ENCODE measurements at places on chromosomes 11 and 22.

- no peak for DNase-seq
Observed at GRCh38 chr11:130620548-130620947, 172.1 kb downstream of the ADAMTS15 start.

DNA sequence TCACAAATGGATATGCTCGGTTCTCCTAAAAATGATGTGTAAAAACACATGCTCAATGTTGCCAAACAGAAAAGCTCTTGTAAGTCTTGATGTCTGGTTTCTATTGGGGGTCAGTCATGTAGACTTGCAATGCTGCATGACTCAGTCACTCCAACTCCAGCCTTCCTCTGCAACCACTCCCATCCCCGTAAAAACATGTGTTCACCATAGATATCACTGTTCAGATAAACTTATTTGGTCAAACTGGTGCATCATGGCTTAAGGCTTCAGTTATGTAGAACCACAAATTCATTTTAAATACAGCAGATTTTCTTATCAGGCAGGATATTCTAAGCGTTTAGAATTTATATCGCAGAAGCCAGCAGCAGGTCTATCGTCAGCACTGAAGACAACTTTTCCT, 298.4 kb upstream of the LUZP2 start:
- DNase-seq: no peak

- no peak for DNase-seq
Observed at GRCh38 chr11:70628176-70628854, 230.0 kb downstream of the CTTN start.

DNA sequence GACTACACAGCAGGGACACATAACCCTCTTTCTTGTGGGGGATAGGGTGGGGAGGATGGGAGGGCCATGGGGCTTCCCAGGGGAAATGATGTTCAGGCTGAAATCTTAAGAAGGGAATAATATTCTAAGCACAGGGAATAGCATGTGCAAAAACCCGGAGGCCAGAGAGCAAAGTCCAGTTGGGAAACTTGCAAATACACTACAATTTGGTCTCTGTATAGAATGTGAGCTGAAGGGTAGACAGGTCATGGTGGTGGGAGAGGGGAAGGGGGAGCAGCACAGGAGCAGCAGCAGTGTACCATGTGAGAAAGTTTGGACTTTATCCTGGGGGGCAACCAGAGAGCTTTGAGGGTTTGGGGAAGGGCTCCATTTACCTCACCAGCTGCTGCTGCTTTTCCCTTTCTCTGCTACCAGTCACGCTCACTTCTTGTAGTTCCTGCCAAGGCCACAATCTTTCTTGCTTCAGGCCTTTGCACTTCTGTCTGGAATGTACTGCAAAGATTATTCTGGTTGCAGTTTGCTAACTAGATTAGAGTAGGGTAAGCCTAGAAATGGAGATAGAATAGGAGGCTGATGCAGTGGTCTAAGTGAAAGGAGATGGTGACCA, 43.0 kb downstream of the KREMEN1 start:
- no peak for DNase-seq

- no peak for DNase-seq
Observed at GRCh38 chr11:119594639-119595249, 134.3 kb downstream of the NECTIN1 start.

GRCh38 chr11:76322540-76322939, 58.4 kb downstream of the THAP12 start:
- DNase-seq: no peak

DNA sequence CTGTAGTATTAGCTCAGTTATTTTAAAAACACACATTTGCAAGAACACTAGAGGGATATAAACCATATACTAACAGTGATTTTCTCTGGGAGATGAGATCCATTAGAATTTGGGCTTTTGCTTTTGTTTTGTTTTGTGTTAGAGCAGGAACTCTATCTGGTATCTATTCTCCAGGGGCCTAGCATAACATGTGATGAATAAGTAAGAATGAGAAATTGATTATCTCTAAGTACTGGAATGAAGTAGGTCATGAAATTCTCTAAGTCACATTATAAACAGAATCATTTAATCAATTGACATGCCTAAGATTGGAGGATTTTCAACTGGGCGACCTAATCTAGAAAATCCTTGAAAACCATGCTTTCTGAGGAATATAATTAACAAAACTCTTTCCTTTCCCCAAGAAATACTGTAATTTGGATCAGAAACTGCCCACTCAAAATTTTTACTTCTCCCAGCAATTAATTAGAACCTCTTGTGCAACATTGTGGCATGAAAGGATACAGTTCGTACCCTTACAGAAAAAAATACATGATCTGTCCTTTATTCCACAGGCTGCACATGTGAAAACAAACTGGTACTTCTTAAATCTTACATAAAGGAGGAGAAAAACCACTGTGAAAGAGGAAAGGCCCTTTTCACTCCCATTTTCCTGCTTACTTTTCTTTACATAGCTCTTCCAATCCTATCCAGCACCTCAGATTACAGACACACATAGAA, 93.5 kb downstream of the MRTFA start:
- DNase-seq: no peak

GRCh38 chr22:24506802-24507438, 11.8 kb downstream of the UPB1 start:
- DNase-seq: no peak

- DNase-seq: no peak
Observed at GRCh38 chr11:117439256-117439655, 111.6 kb downstream of the CEP164 start.

- DNase-seq: no peak
Observed at GRCh38 chr11:46127150-46127638, 5.9 kb upstream of the PHF21A start.

DNA sequence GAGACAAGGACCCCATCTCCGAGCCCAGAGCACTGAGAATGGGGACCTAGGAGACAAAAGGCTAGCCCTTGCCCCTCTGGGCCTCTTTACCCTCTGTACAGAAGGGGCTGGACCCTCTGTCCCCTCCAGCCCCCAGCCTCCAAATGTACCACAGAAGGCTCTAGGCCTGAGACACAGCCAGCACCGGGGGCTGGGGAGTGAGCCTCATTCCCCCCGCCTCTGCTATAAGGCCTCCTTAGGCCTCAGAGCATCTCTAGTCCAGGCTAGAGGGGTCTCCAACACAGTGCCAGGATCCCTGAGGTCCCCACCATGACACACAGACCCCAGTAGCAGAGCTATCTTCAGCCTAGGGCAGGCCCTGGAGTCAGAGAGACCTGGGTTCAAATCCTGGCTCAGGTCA, 4.8 kb downstream of the SMTN start:
- no peak for DNase-seq

DNA sequence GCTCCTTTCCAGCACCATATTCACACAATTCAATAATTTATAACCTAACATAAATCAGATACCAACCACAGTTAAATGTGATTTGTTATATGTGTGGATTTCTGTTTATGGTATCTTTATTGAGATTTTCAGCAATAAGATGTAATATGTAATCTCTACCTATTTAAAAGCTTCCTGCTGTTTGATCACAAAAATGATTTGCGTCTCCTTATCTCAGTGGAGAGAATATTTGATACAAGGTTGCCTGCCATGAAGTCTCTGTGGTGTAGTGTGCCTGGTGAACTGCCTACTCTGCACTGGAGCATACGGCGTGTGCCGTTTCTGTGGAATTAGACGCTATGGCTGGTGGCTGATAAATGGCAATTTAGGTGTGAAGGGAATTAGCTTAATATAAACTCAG, 741.1 kb downstream of the NELL1 start:
- no peak for DNase-seq

- no peak for DNase-seq
Observed at GRCh38 chr11:107691000-107691750, 20.7 kb downstream of the SLN start.

DNA sequence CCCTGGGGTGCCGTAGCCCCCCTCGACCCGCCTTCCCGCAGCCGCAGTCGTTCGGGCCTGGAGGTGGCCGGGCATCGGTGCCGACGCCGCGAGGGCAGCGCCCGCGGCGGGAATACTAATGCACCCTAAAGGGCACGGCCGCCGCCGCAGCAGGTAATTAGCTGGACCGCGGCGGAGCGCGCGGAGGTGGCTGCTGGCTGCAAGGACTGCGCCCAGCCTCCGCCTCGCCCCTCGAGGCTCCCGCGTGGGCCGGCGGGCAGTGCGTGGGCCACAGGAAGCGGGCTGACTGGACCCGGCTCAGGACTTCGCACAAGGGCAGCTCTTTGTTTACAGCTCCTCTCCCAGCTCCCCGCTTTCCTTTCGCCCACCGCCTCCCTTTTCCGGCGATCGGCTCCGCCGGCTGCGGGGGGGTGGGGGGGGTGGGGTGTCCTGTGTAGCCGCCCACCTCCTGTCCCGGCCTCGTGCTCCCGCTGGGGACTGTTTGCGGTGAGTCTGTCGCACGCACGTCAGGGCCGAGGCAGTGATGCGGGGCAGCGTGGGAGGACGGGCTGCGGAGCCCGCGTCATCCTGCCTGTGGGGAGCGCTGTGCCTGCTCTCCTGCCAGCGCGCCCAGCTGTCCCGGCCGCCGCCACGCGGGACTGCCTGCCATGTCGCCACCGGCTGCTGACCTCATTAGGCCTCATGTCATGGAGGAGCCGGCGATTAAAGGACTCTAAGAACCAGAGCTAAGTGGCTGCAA, 53.2 kb downstream of the GRIK4 start:
- no peak for DNase-seq

- no peak for DNase-seq
Observed at GRCh38 chr11:27735281-27735680, 35.0 kb upstream of the BDNF start.

Data from left renal pelvis (tissue), 4 donors.